ENCODE measurements at places on chromosomes 13 and 19.

- DNase-seq = peak; percentile 10
These were observed 8.9 kb upstream of the TPM4 start for GRCh38 chr19:16067205-16067938.

- no peak for DNase-seq
These were observed 109.8 kb upstream of the FREM2 start for GRCh38 chr13:38577048-38577447.

DNA sequence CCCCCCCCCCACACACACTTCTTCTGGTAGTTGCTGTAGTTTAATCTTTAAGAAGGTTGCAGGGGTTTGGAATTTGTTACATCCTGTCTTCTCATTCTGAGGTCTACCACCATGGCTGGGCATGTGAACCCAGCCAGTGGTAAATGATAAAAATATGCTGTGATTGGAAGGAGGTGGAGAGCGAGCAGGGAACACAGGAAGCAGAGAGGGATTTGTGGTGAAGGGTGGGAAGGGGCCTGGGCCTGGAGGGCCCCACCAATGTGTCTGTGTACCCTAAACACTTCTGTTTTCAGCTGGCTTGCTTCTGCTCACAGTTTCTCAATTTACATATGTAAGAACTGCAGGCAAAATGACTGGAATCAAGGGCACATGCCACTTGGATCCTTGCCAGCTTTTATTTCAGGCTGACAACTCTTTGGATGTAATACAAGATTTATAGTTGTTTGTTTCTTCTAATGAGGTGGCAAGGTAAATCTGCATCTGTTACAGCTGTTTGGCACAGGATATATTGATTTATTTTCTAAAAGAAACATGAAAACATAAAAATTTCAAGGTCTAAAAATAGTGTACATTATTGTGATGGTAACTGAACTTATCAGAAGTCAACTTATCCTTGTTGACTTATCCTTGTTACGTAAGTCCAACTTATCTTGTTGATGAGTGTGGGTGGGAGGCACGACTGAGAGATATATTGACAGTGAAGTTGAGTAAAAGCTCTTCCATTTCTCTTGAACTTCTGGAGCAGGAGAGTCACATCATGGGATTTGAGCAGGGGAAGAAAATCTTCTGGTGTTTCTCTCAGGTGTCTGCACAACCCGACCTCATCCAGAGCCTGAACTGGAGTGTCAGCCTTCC lies 313.2 kb downstream of the SHISA2 start:
- DNase-seq = no peak

GRCh38 chr13:53747825-53748224 lies 719.2 kb downstream of the OLFM4 start:
- no peak for DNase-seq

DNA sequence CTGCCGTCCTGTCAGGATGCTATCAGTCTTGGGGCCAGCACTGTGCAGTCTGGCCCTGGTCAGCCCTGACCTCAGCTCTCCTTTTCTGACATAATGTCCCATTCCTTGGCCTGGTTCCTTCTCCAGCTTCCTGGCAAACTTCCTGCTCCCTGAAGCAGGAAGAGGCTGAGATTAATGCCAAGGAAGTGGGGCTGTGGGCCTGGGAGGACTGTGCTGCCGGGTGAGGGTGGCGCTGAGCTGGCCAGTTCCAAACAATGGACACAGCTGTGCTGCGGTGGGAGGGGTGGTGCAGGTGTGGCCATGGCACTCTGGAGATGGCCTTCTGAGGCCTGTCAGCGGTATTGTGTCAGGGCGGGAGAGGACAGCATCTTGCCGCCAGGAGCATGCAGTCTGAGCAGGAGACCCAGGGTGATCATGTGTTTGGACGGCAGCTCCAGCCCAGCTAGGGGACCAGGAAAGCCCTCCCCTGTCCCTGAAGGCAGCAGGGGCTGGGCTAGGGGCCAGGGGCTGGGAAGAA lies 30.9 kb downstream of the TUBA3C start:
- DNase-seq = no peak

DNA sequence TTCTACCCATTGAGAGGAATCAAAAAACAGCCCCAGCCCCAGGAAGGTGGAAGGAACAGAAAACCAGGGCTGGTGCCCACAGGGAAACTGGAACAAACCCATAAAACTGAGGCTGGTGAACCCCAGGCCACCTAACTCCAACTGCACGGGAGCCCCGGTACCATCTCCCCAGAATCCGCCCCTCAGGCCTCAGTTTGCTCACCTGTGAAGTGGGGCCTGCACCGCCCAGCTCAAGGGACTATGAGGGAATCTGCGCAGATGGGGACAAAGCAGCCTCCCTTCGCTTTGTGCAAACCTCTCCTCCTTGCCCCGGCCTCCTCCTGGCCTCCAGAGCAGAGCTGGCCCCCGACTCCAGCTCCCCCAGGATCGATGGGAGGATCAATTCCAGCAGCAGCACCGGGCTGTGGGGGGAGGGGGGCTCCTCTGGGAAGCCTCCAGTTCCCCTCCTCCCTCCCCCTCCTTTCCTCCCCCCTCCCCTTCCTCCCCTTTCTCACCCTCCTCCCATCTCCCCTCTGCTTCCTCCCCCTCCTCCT lies 9.1 kb upstream of the ONECUT3 start:
- no peak for DNase-seq

DNA sequence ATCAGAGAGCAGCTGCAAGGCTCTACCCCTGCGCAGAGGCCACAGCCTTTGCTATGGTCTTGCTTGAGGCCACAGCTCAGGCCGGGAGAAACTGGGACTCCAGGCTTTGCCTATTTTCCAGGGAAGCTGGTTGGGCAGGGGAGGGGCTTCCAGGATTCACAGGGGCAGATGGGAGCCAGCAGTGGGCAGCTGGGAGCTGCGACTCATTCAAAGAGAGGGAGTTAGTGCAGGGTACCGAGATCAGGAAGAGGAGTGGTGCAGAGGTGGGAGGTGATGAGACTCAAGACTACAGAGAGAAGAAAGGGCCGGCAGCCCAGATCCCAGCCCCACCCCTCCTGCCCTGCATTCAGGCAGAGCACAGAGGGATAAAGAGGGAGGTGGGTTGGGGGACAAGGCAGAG lies 12.1 kb downstream of the ADGRE5 start:
- no peak for DNase-seq

GRCh38 chr19:33445442-33446329 lies 72.2 kb downstream of the CEBPG start:
- no peak for DNase-seq

GRCh38 chr13:40566811-40567210 lies 99.6 kb downstream of the FOXO1 start:
- no peak for DNase-seq

GRCh38 chr19:9848762-9849161 lies 13.6 kb downstream of the PIN1 start:
- no peak for DNase-seq

- peak; percentile 51 for DNase-seq
These were observed 1.1 kb upstream of the NR2F6 start for GRCh38 chr19:17246681-17247425.

DNA sequence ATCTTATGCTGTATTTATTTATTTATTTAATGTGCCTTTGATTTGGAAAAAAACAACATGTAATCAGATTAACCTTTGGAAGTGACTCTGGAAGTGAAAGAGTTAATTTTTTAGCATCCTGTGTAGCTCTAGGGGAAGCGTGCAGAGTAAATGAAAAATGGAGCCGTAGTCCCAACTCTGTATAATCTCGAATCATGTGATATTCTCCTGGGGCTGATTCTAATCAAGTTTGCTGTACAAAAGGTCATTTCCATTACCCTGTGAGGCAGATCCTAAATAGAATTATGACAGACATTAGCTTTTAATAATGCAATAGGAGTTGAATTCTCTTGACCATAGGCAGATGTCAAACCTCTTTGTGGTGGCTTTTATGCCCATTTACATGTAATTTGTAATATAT lies 238.6 kb upstream of the CSNK1A1L start:
- no peak for DNase-seq

- no peak for DNase-seq
These were observed 84.4 kb downstream of the DNAJC15 start for GRCh38 chr13:43107780-43108179.

DNA sequence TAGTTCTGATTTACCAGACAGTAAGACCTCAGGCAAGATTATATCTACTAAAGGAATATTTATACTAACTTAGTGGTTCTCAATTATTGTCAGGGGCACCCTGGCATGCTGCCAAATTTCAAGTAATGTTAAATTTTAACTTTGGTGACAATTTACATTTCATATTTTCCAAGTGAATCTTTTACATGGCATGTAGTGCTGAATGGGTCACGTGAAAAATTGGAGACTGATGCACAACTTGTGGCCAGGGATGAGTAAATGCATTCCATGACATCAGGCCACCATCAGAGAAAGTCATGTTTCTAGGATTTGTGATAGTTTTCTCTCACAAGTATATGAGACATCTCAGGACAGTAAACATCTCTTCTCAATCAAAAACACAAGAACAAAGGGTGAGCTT lies 202.6 kb upstream of the SOX21 start:
- no peak for DNase-seq

- no peak for DNase-seq
These were observed 3.6 kb downstream of the HTR2A start for GRCh38 chr13:46893221-46893740.

DNA sequence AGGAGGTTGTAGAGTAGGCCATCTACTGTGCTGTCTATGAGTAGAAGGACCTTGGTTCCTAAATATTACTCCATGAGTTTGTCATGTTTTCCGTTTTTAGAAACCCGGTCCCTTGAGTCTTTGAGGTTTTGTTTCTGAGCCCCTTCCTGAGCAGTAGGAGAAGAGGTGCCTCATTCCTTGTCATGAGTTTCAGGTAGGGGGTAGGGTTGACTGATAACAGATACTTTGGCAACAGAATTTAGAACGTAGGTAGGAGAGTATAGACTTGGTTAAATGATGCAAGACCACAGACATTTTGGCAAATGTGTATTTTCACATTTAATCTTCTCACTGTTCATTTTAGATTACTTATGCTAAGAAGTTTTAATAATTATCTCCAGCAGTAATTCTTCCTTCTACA lies 24.6 kb downstream of the LMO7 start:
- DNase-seq = no peak

DNA sequence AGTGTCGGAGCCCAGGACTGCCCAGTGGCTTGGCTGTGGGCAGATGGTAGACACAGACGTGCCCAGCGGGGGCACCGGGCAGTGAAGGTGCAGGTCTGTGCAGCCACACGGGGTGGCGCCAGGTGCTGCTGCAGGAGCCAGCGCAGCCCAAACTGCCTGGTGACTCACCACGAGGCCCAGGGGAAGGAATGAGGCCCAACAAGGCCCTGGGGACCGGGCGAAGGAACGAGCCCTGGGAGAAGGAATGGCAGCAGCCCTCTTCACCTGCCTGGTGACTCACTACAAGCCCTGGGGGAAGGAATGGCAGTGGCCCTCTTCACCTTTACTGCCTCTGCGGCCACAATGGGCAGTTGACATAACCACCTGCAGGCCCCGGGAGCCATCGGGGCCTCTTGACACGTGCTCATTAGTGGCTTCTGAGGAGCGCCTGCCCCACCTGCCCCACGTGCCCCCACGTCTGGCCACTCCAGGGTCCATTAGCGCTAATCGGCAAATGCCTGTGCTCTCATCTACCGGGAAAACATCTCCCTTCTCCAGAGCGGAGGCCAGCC lies 9.3 kb downstream of the MED16 start:
- no peak for DNase-seq

- DNase-seq = no peak
These were observed 114.9 kb downstream of the RFC3 start for GRCh38 chr13:33932769-33933406.

DNA sequence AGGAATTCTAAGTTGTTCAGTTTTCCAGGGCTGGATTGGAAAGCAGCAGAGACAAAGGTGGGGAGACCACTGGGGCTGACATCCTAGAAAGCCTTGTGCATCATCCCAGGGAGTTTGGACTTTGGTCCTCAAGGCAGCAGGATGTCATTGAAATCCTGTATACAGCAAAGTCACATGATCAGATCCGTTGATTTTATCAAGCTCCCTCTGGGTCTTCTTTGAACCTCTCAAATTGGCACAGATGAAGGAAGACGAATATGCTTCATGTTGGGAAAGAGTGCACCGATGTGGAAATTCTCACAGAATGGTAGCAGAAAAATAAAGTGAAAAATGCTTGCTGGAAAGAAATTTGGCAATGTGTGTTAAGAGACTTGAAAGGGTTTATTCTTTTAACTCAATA lies 149.8 kb upstream of the TMTC4 start:
- no peak for DNase-seq

DNA sequence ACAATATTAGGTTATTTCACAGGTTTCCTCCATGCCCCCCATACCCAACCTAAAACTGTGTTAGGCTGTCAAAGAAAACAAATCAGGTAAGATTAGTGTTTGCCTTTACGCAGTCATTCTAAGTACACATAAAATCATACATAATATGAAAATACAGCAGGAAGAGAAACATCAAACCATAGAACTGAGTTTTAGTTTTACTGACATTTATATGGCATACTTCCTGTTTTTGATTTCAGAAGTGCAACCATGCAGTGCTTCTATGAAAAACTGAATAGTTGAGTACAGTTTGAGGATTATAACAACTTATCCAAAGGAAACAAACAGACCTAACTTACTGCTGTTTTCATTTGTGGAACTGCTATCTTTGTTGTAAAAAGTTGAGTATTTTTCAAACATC lies 91.3 kb downstream of the KCNRG start:
- DNase-seq = peak; percentile 41

DNA sequence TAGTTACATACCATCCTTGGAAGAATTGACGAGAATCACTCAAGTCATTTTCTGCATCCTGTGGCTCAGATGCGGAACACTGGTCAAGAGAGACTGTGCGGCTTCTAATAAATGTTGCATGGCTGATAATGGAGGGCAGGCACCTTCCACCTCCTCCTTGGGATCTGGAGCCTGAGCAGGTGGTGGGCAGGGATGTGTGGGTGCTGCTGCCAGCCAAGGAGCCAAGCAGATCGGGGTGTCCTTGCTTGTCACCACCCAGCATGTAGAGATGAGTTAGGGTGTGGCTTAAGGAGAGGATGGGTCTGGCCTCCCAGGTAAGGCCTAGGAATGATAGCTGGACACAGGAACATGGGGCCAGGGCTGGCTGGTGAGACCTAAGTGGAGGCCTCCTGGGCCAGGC lies 17.5 kb downstream of the GPI start:
- no peak for DNase-seq

All from suppressor macrophage (primary cell).